ENCODE measurements at places on chromosomes 13 and 19.

- no peak for DNase-seq
These were observed 625 bp downstream of the F2RL3 start for GRCh38 chr19:16889366-16889882.

DNA sequence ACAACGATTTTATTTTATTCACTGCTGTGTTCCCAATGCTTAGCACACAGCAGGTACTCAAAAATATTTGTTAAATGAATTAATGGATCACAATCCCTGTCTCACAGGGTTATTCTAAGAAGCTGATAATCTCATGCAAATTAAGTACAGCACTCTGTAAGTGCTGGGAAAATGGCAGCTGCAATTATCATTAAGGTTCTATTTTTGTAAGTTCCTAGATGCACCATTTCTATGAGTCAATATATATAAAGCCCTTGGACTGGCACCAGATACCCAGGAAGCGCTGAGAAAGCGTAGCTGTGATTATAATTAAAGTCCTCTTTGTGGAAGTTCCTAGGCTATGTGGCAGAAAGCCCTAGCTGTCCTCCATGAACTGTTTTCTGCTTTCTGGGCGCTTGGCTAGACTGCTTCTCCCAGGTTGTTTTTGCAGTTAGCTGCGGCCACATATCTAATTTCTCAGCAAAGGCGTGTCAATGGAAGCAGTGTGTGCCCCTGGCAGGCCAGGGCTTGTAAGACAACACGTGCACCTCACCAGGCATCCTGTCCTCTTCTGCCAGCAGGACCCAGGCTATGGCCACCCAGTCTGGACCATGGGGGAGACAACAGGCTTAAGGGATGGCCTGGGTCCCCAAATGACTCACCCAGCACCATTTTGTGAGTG is 5.2 kb upstream of the SRRM5 start:
- DNase-seq, result no peak

- no peak for DNase-seq
These were observed 135.0 kb downstream of the DLEU7 start for GRCh38 chr13:50708461-50708860.

DNA sequence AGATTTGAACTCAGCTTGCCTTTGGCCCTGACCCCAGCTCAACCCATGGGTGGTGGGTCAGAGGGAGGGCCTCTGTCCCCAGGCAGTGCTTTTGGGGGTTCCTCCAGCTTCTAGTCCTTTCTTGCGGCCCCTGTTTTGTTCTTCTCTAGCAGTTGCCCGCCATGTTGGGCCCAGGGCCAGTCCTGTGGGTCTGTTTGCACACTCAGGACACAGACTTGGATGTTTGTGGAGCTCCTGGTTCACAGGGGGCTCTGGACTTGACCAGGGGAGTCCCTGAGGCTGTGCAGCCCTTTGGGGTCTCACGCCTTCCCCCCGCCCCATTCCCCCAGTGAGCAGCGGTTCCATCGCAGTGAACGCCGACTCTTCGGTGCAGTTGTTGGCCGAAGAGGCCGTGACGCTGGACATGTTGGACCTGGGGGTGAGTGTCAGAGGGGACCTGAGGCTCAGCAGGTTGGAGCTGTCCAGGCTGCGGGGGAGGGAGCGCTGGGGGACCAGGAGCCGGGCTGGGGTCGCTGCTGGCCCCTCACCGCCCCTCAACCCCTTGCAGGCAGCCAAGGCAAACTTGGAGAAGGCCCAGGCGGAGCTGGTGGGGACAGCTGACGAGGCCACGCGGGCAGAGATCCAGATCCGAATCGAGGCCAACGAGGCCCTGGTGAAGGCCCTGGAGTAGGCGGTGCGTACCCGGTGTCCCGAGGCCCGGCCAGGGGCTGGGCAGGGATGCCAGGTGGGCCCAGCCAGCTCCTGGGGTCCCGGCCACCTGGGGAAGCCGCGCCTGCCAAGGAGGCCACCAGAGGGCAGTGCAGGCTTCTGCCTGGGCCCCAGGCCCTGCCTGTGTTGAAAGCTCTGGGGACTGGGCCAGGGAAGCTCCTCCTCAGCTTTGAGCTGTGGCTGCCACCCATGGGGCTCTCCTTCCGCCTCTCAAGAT is 2.5 kb downstream of the ATP5F1D start:
- DNase-seq, result peak; percentile 74

GRCh38 chr13:26604784-26605545 is 47.5 kb downstream of the WASF3 start:
- DNase-seq, result no peak

GRCh38 chr13:79401259-79402070 is 4.6 kb downstream of the RBM26 start:
- no peak for DNase-seq

DNA sequence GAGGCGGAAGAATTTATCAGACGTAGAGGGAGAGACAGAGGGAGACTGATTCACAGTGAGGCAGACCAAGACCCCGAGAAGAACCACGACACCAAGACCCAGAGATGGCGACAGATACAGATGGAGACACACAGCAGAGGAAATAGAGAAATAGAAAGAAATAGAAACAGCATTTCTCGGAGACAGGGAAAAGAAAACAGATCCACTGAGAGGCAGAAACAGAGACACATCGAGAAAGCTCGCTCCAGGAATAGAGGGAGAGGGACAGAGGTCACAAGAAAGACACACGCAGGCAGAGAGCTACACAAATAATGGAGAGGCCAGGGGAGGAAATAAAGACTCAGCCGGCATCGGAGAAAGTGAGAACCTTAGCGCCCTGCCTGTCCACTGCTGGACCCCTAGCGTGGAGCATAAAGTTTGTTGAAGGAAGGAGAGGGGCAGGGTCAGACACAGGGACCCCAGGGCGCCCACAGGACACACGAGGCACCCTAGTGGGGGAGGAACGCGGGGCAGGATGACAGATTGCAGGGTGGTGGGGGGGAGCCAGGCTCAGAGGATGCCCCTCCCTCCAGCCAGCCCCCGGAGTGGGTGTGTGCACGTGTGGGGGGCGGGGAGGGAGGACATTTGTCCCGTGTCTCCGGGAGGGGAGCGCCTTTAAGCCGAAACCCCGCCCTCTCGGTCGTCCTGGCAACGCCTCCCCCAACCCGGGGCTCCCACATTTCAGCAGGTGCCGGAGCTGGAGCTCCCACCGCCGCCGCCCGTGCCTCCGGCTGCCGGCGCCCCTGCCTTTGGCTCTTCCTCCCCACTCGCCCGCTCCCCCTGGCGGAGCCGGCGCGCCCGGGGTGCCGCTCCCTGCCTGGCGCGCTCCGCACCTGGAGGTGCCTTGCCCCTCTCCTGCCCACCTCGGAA is at the start of gene PRKCG:
Gene PRKCG, plus strand, starts transcription at position 716 of the 909 bp plus-strand sequence. CDS start 298 bp downstream, outside the sequence.
- no peak for DNase-seq

- no peak for DNase-seq
These were observed 18.4 kb upstream of the MYCBP2 start for GRCh38 chr13:77345150-77345780.

- DNase-seq, result no peak
These were observed 1255.9 kb upstream of the MIR17HG start for GRCh38 chr13:90091611-90092010.

- DNase-seq, result no peak
These were observed 187.1 kb downstream of the TDRD3 start for GRCh38 chr13:60583911-60584753.

- DNase-seq, result no peak
These were observed 63.9 kb downstream of the LATS2 start for GRCh38 chr13:20997301-20998161.

DNA sequence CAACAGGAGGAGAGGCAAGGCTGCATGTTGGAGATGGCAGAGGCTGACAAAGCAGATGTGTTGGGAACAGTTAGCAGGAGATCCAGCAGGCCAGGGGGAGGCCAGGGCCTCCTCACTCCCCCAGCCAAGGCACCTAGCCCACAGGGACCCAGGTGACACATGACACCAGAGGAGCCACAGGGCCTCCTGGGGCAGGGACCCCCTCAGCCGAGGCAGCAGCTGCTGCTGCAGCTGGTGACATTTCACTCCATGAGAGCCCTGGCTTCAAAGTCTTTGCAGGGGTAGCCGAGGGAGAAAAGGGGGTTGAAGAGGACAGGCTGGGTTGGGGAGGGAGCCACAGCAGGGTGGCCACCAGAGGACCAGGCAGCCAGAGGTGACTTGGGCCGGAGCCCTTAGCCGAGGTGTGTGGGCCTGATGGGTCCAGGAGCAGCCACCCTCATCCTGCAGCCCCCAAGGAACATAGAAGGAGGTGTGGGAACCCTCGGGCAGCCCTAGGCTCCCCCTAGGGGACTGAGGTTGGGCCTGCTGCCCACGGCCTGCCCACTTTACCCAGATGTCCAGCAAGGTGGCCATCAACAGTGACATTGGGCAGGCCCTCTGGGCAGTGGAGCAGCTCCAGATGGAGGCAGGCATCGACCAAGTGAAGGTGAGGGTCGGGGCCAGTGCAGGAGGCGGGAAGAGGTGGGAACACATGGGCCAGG is at the start of gene GNG14:
Gene GNG14, plus strand, starts transcription at position 503 of the 701 bp plus-strand sequence. Its CDS starts 51 bp downstream, at position 554.
- DNase-seq, result no peak

- DNase-seq, result no peak
These were observed 101.4 kb downstream of the STK24 start for GRCh38 chr13:98475522-98475921.

- peak; percentile 16 for DNase-seq
These were observed 130.3 kb upstream of the LSM14A start for GRCh38 chr19:34041925-34042521.

DNA sequence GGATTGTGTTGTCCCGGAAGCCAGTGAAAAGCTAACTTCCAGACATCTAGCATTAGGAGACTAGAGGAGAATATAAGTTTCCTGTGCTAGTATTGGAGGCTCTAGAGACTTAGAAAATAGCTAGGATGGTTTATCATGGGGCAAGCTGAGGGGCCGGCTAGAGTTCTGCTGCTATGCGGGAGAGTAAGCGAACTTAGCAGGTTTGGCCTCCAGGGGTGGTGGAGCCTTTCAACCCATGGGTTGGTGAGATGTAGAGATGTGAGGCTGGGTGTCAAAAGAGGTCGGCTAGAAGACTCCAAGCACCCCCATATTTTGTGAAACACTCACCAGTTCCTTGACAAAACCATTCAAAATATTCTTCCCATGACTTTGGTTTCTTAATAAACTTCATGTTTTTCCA is 4.4 kb downstream of the SULT2A1 start:
- DNase-seq, result no peak

- DNase-seq, result no peak
These were observed at the start of gene NTN5 for GRCh38 chr19:48672994-48673393. Gene NTN5, minus strand, starts transcription at chr19:48673017. Its CDS starts 2,031 bp downstream, at chr19:48670986.

DNA sequence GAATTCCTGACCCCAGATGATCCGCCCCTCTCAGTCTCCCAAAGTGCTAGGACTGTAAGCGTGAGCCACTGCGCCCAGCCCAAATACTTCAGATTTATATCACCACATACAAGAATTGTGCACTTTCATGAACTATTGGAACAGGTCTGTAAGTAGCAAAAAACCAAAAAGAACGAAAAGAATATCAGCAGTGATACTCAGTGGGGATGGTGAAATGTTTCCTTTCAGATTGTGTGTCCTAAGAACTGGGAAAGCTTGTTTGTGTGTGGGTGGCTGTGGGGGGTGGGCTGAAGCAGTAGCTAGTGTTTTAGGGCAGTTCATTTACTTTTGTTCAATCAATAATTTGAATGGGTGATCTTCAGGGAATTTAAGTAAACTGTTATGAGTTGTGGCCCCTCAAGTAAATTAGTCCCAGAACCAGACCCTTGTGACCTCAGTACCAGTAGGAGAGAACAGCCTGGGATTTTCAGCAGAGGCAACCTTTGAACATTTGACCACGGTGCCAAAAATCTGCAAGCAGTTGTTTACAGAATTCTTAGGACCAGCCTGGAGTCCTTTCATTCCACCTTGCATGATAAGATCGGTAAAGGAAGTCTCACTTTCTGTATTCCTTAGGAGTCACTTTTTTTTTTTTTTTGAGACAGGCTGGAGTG is 106.6 kb downstream of the LRCH1 start:
- DNase-seq, result no peak

DNA sequence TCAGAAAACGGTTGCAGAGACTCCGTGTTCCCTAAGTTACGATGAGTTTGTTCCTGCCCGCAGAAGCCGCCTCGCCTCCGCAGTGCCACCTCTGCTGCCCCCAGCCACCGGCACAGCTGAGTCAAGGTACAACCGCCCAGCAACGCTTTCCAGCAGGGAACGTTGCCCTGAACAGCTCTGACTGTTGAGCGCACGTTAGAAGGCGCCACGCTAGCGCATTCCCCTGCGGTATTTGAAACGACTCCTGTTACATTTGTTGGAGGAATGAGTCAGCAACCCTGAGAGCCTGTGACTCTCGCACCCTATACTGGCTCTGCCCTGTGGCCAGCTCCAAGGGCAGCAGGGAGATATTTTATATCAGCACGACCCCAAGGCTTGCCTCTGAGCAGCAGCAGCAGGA is 302.8 kb downstream of the TEX29 start:
- no peak for DNase-seq

GRCh38 chr19:17323964-17324332 is 10.7 kb downstream of the ANO8 start:
- DNase-seq, result no peak

- DNase-seq, result no peak
These were observed 7.0 kb upstream of the LSM14A start for GRCh38 chr19:34165295-34165738.

- no peak for DNase-seq
These were observed 5.5 kb upstream of the SLC1A6 start for GRCh38 chr19:14985133-14985532.

- no peak for DNase-seq
These were observed 1.2 kb upstream of the SLC6A16 start for GRCh38 chr19:49326165-49326704.

DNA sequence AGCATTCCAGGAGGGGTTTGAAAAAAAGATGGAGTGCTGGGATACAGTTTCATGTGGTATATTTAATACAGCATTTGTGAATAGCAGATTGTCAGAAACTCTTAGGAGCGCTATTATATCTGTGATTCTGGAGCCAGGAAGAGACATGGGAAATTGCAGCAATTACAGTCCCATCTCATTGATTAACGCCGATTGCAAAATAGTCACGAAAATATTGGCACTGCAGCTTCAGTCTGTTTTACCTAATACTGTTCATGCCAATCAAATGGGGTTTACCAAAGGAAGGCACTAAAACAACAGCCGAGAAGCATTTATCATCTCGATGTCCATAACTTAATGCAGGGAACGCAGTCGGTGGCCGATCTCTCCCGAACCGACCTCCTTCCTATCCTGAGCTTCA is 295.8 kb downstream of the TEX29 start:
- DNase-seq, result no peak

DNA sequence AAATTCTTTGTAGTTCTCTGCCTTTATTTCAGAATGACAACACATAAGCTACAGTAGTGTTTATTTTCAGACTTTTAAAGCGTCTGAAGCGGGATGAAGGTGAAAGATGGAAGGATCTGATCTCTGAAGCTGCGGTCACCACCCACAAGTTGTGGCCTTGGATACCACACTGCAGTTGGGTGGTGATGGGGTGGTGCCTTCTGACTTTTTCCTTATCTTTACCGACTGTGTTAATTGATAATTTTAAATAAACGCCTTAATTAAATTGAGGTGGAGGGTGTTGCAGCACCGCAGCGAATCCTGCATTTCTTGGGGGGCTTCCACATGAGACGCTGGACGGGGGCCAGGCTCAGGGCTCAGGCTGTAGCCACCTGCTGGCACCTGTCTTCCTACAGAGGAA is 1.3 kb downstream of the TFDP1 start:
- no peak for DNase-seq

- no peak for DNase-seq
These were observed 74.8 kb downstream of the DPY19L3 start for GRCh38 chr19:32480321-32480720.

GRCh38 chr19:1468821-1469254 is 10.2 kb downstream of the C19orf25 start:
- DNase-seq, result no peak

- no peak for DNase-seq
These were observed 880 bp upstream of the C19orf12 start for GRCh38 chr19:29715701-29716581.

GRCh38 chr19:17946965-17947784 is 14.4 kb downstream of the CCDC124 start:
- no peak for DNase-seq

GRCh38 chr19:16376649-16377048 is 52.0 kb downstream of the KLF2 start:
- DNase-seq, result no peak

Measured in activated CD8-positive, alpha-beta memory T cell treated with anti-CD3 and anti-CD28 coated beads for 1 hour (primary cell).